Stimulated activated CD8-positive, alpha-beta memory T cell treated with anti-CD3 and anti-CD28 coated beads, Interleukin-2, amount 100 ng/mL, for 1 hour (primary cell): ENCODE measurements at places on chromosomes 4 and X.

DNA sequence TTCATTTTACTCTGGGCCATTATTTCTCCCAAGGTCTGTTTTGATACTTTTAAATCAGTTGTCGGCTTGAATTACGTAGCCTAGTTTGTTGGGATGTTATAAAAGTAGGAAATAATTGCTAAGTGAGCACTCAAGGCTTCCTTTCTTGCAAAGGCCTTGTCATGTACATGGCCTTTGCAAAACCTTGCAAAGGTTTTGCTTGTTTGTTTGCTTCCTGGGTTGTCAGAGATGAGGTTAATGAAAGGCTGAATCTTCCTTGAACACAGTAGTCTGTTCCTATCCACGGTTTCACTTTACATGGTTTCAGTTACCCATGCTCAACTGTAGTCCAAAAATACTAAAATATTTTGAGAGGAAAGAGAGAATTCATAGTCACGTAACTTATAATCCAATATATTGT is 113.5 kb downstream of the NAA11 start:
- no peak for DNase-seq

GRCh38 chr4:100823993-100824323 is 306.1 kb upstream of the EMCN start:
- DNase-seq, result no peak

- no peak for DNase-seq
Measured at GRCh38 chrX:18065956-18066355, 154.7 kb downstream of the BEND2 start.

DNA sequence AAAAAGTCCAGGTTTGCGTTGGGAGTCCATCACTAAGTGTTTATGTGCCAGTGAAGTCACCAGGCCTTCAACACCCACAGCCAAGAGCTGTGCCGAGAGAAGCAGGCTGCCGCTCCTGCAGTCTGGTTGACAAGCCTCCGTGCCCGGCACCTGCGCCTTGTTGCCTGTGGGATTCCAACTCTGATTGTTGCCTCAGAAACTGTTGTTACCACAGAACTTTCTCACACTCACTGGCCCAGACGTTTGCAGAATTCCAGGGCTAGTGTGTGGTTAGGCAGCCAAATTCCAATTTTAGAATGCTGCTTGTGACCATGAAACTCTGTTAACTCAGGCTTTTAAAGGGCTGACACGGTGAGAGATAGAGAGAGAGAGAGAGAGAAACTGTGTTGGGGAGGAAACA is 119.5 kb upstream of the LIMCH1 start:
- DNase-seq, result no peak

DNA sequence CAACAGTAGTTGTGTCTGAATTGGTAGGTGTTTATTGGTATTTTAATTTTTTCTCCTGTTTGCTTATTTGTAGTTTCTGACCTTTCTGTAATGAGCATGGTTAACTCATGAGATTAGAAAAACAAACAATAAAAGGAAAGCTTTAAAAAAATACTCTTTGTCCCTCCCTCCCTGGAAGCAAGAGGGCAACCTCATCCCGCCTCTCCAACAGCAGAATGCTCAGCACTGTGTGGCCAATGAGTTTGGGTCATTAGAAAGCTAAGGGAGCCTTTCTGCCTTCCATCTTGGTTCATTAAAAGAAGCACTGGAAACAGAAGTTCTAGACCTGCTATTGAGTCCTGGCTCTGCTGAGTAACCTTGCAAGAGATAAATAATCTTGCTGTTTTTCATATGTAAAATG is 33.9 kb downstream of the TRPC5 start:
- no peak for DNase-seq

GRCh38 chrX:1558761-1559468 is 21.9 kb upstream of the P2RY8 start:
- no peak for DNase-seq

- no peak for DNase-seq
Measured at GRCh38 chr4:108636246-108636645, 14.2 kb upstream of the OSTC start.

DNA sequence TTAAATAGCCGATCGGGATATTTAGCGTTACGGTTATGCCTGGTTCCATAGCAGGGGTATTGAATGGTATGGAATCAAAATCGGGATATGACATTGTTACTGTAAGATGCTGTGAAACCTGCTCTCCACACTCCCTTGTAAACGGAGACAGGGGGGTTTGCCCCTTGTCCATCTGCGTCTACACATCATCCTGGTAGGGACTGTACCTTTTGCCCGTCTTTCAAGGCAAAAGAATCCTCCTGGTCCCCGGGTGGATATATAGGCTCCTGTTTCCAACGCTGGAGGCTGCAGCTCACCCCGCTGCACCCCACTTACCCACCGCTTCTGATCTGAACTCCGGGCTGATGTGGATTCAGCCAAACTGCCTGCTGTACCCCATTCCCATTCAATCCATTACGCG is 189.1 kb downstream of the SHOX start:
- no peak for DNase-seq

- DNase-seq, result no peak
Measured at GRCh38 chr4:13615161-13615560, 12.4 kb downstream of the BOD1L1 start.

DNA sequence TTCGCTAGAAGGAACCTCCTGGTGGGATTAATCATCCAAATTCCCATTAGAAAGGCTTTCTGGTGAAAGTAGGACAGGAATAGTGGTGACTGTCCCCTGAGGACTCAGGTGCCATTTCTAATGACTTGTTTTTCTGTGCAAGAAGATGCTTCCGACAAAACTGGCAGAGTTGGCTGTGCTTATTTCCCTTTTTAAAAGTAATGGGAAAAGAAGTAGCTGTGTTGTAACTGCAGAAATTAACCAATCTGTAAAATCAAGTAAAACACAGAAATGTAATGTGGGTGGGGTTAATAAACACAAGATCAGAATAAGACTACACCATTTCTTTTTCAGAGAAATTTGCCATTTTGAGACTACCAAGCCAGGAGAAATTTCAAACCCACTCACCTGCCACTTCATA is 55.0 kb upstream of the FAM9B start:
- no peak for DNase-seq

DNA sequence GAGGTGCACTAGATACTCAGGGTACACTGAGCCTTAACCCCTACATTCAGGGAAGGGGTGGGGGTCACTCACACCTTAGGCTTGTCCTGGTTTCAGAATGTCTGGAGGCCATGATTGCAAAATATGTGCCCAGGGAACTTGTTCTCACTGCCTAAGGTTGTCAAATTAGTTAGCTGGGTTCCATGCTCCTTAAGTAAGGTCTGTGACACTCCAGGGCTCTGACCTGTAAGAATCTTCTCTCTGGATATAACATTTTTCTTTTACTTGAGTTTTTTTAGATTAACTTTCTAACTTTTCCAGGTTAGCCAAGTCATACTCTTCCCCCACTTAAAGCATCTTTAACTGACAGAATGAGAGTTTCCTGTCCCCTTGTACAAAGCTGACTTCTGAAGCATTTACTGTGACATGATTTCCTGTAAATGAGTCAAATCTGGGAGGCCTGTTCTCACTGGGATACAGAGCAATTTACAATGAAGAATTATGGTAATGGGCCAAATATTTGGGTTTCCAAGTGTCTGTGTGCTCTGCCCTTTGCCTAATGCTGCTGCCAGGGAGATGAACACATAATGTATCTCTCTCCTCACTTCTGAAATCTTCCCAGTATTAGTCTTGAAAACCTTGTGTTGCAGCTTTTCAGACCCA is 101.7 kb downstream of the GATB start:
- no peak for DNase-seq

GRCh38 chrX:145848448-145848847 is 30.8 kb downstream of the SLITRK2 start:
- no peak for DNase-seq

GRCh38 chr4:84778041-84778440 is 188.4 kb downstream of the WDFY3 start:
- no peak for DNase-seq

GRCh38 chr4:186840222-186840701 is 116.6 kb upstream of the FAT1 start:
- no peak for DNase-seq

DNA sequence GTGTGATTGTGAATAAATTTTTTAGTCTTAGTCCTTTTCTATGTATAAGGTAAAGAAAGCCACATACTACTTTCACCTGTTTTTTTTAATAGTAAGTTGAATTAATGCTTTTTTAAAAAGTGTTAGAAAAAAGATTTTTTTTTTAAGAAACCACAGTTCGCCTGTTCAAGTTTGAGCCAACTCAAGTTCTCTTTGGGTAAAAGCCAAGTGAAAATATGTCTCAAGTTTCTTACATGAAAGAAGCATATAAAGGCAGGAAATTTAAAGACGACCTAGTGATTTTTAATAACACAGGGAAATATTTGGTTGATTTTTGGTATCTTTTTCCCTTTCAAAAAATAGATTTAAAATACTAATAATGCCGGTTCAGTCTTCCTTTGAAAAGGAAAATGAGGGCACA is 369.9 kb upstream of the NR3C2 start:
- no peak for DNase-seq

GRCh38 chr4:114041117-114041475 is 61.6 kb upstream of the ARSJ start:
- DNase-seq, result no peak

DNA sequence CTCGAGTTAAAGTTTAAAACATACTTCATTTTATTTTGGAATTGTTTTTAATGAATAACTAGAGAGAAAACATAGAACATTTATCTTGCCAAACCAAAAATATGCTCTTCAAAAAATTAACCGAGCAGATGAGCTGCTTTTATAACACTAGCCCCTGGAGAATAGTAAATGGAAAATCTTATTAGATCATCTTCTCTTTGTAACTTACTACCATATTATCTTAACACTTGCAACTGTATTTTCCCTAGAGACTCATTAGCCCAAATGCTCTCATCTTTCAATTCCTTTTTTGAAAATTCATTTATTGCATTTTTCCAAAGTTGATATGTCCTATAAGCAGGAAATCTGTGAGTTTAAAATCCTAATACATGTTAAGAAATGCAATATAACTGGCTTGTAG is 143.3 kb downstream of the CAMK2D start:
- no peak for DNase-seq

DNA sequence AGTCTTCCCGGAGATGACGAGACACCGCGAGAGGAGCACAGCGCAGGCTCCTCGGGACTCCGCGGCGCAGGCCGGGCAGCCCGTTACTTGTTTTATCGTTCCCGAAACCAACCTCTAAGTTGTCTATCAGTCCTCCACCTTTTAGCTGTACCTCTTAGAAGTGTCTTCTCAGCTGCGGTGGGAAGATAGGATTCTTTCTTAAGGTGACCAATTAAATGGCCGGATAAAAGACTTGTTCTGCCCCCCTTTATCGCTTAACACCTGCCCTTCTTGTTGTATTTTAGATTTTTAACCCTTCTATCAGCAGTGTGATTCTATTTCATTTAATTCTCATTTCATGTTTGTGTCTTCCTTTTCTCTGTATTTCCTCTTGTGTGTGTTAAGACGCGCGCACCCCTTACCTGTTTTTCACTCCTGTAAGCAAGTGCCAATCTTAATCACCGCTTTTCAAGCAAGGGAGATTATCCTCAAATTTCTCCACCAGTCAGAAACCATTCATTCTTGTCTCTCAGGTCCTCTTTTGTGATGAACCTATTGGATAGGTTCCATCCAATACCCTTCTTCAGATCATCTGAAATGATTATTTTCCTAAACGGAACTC is at the start of gene SLC9B2:
TSS of gene SLC9B2 (minus strand) at position 15 of the 601 bp plus-strand sequence. CDS start 9,211 bp downstream, outside the sequence.
- DNase-seq, result no peak

- peak; percentile 65 for DNase-seq
Measured at GRCh38 chrX:24024819-24025740, 1.9 kb downstream of the KLHL15 start.

DNA sequence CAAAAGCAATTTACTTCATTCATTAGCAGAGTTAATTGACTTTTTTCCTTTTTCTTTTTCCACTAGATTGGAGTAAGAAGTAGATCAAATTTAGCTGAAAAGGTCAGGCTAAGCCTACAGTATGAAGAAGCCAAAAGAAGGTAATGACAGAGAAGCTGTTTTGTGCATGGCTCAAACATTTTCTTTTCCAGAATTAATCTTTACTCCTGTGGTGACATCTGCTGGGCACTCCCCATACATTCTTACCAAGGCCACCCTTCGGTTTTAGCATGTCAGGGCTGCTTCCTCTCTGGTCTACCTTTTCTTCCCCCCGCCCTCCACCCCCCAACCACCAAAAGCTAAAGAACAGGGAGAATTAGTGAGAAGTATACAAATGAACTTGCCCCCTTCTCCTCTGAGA is 70.2 kb downstream of the CLDN22 start:
- DNase-seq, result no peak

- DNase-seq, result no peak
Measured at GRCh38 chrX:29617276-29617675, 598.1 kb upstream of the MAGEB2 start.

GRCh38 chrX:51975811-51976210 is 82.4 kb downstream of the MAGED1 start:
- DNase-seq, result no peak

GRCh38 chrX:13968198-13968597 is 61.5 kb downstream of the GEMIN8 start:
- DNase-seq, result no peak

DNA sequence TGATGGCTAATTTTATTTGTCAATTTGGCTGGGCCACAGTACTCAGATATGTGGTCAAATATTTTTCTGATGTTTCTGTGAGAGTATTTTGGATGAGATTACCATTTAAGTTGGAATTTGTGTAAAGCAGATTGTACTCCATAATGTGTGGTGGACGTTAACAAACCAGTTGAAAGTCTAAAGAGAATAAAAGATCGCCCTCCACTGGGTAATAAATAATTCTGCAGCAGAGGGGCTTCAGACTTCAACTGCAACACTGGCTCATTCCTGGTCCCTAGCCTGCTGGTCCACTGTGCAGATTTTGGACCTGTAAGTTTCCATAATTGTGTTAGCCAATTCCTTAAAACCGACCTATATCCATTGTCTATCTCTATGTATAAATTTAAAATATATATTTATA is 540.3 kb downstream of the PCDH18 start:
- DNase-seq, result no peak

GRCh38 chrX:105299286-105299685 is 78.8 kb upstream of the TEX13A start:
- DNase-seq, result no peak

GRCh38 chr4:45302828-45303227 is 576.5 kb upstream of the GNPDA2 start:
- no peak for DNase-seq

DNA sequence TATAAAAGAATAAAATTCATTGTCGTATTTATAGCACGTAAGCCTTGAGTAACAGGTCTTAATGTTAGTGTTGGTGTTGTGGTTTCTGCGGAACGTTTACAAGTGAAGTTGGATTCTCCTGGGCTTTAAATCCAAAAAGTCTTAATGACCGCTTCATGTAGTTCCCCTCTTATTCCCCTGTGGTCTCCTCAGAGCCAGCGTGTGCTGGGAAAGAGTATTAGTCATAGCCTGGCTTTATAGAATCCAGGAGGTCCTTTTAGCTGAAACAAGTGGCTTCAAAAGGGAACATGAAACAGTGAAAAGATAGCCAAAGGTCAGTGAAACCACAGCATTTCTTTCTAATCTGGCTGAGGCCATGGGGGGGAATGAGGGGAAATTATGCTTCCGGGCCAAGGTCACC is 79.1 kb downstream of the CLCN4 start:
- no peak for DNase-seq

DNA sequence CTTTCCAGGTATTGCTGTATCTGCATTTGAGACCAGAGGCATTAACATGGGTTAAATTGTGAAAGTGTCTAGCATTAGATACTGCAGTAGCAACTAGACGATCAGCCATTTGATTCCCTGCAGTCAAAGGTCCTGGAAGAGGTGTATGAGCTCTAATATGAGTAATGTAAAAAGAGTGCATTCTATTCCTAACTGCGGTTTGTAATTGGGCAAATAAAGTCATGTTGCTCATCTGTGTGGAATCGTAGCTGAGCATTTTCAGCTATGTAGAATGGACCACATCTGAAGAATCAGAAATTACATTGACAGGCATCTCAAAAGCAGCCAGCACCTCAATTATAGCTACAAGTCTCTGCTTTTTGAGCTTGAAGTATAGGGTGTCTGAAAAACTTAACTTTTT is 157.6 kb downstream of the ZNF518B start:
- no peak for DNase-seq
